ENCODE measurements at places on chromosomes 5 and 9.

DNA sequence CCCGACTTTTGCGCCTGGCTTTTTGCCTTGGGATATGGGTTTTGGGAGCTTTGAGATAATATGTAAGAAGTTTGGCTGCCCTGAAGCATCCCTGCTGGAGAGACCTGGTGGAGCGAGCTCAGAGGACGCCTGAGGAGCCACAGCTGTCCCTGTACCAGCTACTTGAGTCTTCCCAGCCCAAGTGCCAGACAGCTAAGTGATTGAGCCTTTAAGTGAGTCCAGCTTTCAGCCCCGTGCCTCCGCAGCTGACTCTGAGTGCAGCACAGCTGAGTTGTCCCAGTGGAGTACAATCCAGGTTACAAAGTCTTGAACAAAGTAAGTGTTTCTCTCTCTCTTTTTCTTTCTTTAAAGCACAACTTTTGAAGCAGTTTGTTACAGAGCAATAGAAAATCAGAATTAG, 203.8 kb upstream of the DAP start:
- DNase-seq, result no peak

GRCh38 chr9:130159057-130159456, 13.1 kb upstream of the NCS1 start:
- no peak for DNase-seq

- no peak for DNase-seq
Observed at GRCh38 chr9:72334658-72335337, 30.2 kb downstream of the ZFAND5 start.

GRCh38 chr5:17190242-17190778, 27.1 kb upstream of the BASP1 start:
- DNase-seq, result peak; percentile 4

- DNase-seq, result no peak
Observed at GRCh38 chr5:51944500-51945125, 561.4 kb downstream of the ISL1 start.

DNA sequence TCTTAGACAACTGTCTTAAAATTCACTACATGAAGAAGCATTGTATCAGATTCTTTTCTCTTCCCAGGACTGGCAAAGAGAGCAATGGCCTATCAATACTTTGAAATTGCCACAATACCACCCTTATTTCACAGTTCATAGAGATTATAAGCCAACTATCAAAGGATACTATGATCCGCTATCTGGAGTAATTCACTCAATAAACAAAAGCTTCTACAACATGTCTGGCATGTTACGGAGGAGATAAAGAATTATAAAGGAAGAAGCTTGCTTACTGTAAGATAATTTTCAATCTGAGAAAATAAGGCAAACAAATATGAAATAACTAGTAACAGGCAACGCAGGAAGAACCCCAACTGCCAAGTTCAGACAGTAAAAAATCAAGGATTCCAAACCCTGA, 114.8 kb downstream of the GNAQ start:
- DNase-seq, result no peak

GRCh38 chr5:144487207-144487606, 316.5 kb downstream of the KCTD16 start:
- DNase-seq, result no peak

- no peak for DNase-seq
Observed at GRCh38 chr9:129094387-129095169, 13.7 kb downstream of the DOLPP1 start.

GRCh38 chr9:133121915-133122550, 993 bp upstream of the RALGDS start:
- DNase-seq, result no peak

DNA sequence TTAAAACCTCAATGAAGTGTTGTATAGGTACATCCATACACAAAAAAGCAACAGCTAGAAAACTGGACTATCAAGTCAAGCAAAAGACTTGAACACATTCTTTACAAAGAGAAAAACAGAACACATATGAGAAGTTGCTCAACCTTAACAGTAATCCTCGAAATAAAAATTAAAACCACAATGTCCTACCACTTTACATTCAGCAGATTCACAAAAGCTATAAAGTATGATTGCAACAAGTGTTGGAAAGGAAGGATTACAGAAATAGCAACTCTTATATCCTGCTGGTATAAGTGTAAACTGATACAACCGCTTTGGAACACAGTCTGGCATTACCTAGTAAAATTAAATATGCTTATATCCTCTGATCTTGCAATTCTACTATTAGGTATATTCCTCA, 28.5 kb upstream of the GOLGA1 start:
- DNase-seq, result no peak

DNA sequence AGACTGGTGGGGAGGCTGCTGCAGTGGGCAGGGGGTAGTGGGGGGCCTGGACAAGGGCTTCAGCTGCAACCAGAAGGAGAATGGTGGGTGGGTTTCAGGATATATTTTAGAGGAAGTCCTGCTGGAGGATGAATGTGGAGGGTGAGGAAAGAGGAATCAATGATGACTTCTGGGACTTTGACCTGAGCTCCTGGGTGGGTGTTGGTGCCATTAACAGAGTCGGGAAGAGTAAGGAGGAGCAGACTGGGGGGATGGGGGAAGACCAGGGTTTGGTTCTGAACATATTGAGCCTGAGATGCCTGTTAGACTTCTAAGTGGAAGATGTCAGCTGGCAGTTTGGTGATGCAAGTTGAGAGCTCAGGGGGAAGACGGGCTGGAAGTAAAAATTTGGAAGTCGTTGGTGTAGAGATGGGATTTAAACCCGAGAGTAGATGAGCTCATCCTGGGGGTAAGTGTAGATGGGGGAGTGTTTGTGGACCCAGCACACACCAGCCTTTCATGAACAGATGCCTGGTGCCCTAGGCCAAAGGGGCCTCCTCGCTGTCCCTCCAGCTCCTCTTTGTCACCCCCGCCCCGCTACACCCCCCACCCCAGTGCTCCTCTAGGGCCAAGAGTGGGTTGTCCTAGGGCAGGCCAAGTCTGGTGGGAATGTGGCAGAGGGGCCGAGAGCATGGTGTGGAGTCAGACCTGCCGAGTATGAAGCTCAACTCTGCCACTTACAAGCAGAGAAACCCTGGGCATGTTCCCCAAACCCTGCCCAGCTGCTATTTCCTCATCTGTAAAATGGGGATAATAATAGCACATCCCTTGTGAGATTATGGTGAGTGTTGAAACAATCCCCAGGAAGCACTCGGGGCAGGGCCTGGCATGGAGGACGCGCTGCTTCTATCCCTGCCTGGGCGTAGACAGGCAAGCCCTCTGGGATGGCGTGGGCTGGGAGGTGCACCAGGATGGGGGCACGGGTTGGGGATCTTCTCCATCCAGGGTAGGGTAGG, 4.0 kb downstream of the DNM1 start:
- DNase-seq, result no peak

DNA sequence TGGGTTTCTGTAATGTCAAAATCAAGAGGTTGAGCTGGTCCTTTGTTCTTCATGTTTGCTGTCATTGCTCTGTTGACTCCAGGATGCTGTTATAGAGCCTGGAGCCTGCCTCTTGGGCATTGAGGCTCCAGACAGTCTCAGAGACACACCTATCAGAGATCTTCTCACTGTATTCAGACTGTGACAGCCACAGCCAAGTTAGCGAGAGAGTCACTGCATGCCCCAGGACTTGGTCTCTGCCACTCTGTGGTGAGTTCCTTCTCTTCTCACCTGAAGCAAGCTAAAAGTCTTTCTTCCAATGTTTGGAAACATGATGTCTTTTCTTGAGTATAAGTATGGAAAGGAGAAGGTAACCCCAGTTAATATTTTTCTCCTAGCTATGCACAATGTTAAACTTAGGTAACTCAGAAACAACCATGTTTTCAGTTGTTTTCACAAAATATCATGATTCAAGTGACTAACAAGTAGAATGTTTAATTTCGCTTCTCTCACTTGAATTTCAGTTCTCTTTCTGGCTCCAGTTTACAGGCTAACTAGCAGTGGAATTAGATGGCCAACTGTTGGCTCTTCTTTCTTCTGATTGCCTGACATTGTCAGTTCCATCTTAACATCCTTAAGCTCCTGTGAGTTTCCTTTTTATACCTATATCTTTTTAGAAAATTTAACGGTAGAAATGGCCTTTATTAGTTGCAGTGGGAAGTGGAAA, 20.6 kb upstream of the ZFYVE16 start:
- DNase-seq, result no peak

DNA sequence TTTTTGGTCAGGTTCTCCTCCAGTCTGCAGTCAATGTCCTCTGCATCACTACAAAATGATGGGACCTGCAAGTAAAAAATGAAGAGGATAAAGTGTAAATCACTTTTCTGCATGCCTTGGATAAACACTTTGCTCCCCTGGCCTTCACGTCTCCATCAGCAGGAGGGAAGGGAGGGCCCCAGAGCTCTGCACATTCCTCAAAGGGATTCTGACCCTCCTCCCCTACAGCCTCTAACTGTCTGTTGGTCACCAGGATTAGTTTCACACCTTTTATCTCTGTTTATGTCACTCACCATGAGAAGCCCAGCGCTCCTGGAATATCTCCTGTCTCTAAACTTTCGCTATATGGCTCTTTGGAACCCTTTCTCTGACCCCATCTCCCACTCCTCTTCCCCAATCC, 103.3 kb downstream of the SVEP1 start:
- no peak for DNase-seq

DNA sequence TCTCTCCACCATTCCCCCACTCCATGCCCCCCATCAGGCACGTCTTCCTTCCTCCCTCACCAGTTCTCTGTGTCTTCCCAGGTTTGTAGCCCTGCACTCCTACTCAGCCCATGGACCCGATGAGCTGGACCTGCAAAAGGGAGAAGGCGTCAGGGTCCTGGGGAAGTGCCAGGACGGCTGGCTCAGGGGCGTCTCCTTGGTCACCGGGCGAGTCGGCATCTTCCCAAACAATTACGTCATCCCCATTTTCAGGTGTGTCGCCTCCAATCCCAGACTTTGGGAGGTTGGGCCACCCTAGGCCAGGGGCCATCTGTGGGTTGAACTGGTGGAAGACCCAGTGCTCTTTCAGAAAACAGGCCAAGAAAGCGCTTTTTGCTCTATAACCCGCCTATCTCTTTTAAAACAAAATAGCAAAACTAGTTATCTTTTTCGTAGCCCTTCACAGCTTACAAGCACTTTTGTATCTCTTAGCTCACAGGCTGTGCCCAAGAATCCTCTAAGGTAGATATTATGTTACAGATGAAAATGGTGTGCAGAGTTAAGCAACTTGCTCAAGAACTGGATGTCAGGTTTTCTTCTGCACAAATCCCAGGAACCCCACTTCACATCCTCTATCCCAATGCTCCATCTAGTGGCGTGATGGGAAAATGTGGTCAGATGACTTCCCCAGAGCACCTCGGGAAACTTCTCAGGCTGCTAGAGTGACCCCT, 56.2 kb downstream of the PLAC8L1 start:
- DNase-seq, result peak; percentile 34

GRCh38 chr5:155303120-155303519, 289.6 kb downstream of the KIF4B start:
- DNase-seq, result no peak

DNA sequence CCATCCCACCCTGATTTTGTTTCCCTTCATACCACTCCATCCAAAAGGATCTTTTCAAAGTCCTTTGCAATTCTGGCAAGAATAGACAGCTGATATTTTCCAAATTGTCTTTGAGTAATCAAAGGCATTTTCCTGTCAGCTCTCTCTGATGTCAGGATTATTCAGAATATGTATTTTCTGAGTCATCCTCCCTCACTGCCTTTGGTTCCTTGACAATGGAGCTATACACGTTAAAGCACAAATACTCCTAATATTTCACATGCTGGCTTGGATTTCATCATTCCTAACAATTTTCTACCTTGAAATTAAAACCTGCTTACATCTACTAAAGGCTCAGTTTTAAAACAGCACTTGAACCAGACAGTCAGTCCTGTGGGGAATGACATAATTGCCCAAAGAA, 379.4 kb downstream of the GADD45G start:
- no peak for DNase-seq

GRCh38 chr9:137590469-137591383, at the start of gene ZMYND19:
Gene ZMYND19, minus strand, starts transcription at chr9:137590512. Its CDS starts 249 bp downstream, at chr9:137590263.
- peak; percentile 82 for DNase-seq

DNA sequence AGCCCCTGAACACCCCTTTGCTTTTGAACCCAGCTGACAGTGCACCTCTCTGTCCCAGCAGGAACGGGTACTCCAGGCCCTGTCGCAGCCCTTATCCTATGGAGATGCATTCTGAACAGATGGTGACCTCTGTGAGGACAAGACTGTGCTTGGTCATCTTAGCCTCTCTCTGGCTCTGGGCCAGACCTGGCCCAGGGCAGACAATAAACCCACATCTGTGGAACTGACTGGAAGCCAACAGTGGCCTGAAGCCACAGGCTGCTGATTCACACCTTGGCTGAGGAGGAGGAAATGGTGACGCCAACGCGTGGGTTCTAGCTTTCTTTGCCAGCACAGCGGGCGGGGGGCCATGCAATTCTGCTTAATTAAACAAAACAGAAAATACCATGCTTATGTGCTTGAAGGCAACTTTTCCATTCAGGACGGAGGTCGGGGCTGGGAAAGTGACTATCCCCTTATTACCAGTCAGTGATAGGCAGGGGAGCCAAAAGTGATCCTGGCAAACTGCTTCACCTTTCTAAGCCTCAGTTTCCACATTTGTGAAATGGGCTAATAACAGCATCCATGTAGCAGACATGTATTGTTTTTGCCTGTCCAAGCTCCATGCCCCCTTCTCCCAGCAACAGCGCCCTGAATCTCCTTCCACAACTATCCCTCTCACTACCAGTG, 10.8 kb downstream of the SH3PXD2B start:
- peak; percentile 89 for DNase-seq

DNA sequence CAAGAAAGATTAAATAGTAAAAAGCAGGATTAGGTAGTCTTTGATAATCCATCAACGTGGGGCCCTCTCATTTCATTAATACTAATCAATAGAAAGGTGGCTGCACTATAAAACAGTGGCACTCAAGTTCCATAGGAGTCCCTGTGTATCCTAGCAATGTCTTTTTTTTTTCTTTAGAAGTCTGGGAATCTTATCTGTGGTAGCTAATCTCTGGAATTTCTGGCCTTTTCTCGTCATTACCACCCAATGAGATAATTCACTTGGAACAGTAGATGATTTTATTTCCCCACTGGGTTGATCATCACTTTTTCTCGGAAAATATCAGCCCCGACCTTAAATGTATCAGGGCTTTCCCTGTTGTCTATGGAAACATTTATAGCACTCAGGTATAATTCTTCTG, 86.8 kb upstream of the CDH6 start:
- no peak for DNase-seq

- DNase-seq, result no peak
Observed at GRCh38 chr9:17594961-17595360, 16.1 kb downstream of the SH3GL2 start.

DNA sequence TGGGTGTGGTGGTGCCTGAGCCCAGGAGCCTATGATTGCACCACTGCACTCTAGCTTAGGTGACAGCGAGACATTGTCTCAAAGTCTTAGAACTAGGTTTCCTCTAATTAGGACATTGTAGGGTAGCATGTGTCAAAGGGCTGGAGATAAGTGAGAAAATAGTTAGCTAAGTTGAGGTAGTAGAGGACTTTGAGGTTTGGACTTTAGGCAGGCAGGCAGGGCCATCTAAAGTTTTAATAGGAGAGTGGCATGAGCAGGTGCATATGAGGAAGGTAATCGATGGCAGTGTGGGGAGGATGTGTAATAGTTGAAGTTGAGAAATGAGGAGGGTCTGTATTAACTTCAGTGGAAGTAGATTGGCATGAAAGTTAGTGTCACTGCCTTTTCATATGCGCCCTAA, 21.1 kb downstream of the CNOT6 start:
- no peak for DNase-seq

- no peak for DNase-seq
Observed at GRCh38 chr9:36966371-36967097, 67.5 kb downstream of the PAX5 start.
